ENCODE measurements at places on chromosomes 2 and 18.
A peak's percentile ranks its signal among the peaks of the same experiment; 100 is the strongest.

- DNase-seq = no peak
Observed at GRCh38 chr2:168901003-168901402, at the start of gene G6PC2. Gene G6PC2, plus strand, starts transcription at chr2:168901291. Its CDS starts 41 bp downstream, at chr2:168901332.

- no peak for DNase-seq
Observed at GRCh38 chr2:63225964-63226686, 175.5 kb downstream of the OTX1 start.

- no peak for DNase-seq
Observed at GRCh38 chr2:9808334-9809063, 34.8 kb upstream of the TAF1B start.

GRCh38 chr2:102839668-102840388 is 78.0 kb downstream of the TMEM182 start:
- no peak for DNase-seq

- DNase-seq = no peak
Observed at GRCh38 chr2:234588054-234588430, 91.2 kb upstream of the ARL4C start.

DNA sequence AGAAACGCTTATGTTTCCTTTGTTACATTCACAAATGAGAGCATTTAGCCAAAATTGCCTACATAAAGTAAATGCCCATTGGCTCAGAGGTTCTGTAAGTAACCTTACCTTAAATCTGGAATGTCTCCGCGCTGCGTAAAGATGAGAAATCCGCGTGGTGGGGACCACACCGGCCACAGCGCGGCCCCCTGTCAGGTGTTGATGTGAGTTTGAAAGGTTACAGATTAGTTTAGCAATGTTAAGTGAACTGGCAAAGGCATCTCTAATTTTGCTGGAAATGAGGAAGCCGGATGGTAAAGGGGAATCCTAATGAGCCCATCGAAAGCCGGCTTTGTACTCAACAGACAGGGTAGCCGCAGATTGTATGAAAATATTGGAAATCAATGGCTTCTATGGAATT is 11.8 kb downstream of the SALL3 start:
- DNase-seq = no peak

DNA sequence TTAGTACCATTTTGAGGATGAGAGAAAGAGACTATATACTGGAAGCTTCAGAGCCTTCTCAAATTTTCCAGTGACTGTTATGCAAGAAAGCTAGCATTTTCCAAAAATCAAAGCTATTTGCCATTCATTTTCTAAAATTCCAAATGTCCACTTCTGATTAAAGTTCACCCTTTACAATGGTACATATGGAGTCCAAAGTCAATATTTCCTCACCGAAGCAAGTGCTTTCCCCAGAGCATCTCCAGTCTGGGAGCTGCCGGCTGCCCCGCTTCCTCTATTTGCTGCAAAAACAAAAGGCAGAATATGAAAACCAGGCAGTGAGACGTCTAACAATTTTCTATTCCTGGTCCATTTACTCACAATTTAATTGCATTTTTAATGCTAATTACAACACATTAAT is 302.0 kb upstream of the CCDC68 start:
- DNase-seq = no peak

DNA sequence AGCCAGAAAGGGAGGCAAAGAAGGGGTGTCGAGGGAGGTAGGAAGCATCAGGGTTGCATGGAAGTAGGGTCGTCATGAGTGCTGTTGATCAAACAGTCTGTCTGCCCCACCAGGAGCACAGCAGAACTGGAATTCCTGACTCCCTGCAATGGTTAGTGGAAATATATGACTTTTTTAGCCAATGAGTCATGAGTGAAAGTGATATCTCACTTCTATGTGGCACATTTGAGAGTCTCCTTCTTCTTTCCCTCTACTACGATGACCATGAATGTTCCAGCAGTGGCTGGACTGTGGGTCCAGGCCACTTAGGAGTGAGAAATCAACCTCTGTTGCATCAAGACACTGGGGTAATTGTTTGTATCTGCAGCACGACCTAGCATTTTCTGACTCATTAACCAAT is 199.5 kb downstream of the TTC32 start:
- DNase-seq = no peak

- DNase-seq = no peak
Observed at GRCh38 chr18:37565977-37566478, 430 bp upstream of the CELF4 start.

GRCh38 chr2:216634370-216635148 is 1.3 kb downstream of the IGFBP2 start:
- DNase-seq = no peak

- no peak for DNase-seq
Observed at GRCh38 chr2:134919341-134920210, 954 bp downstream of the CCNT2 start.

DNA sequence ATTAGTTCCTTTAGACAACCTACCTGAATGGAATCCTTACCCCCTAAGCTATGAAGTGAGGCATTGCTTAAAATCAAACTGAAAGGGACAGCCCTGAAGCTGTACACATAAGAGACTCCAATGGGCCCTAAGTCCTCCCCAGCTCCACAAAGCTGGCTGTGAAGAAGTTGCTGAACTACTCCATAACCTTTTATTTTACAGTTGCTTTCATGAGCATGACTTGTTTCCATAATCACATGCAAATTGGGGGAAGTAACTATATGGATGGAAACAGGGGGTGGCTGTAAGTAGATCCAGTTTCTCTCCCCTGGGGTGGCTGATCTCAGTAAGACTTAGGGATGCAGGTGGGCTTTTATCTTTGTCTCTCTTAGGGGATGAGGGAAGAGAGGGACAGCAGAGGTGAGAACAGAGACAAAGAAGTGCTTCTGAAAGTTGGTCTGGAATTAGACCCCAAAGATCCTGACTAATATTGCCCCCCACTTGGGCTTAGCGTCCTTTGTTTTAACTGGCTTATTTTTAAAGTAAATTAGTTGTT is 5.5 kb downstream of the FZD5 start:
- no peak for DNase-seq

DNA sequence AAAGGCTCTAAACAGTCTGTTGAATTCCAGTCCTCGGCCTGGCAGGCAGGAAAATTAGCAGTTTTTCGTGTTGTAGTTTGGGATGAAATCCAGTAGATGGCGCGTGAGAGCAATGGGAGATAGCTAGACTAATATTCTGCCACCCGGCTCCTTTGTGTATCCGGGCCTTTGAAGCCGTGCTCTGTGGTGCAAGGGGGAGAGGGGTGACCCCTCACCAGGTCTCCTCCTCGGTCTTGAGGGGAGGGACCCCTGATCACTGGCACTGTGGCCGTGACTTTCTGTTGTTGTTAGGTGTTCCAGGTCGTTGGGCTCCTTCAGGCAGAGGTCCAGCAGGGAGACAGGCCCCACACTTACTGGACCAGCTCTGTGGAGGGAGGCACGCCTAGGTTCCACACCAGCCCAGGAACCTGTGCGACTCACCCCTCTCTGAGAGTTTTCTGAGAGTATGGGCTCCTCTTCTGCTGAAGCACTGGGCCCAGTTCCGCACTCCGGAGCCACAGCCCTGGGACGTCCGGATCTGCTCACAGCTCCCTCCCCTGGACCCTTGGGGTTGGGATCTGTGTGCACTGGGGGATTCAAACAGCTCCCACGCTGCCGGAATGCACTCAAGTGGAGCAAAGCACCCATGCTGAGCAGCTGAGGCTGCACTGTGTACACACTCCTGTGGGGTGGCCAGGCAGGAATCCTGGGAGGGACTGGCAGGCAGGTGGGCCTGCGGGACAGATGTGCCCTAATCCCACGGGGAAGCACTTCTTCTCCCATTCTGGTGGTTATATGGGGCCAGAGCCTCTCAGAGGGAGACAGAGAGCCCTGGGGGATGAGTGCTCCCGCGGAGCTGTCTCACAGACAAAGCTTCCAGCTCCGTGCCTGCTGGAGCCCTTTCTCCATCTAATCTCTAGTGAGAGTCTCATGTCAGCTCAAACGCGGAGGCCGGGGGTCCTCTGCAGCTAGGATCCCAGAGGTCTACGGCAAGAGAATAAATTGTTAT is 8.8 kb downstream of the GKN2 start:
- peak; percentile 12 for DNase-seq

- DNase-seq = no peak
Observed at GRCh38 chr18:35457140-35457704, 40.5 kb downstream of the INO80C start.

- DNase-seq = no peak
Observed at GRCh38 chr2:46929612-46930011, 14.0 kb upstream of the MCFD2 start.

- no peak for DNase-seq
Observed at GRCh38 chr2:191152482-191153240, 1.9 kb upstream of the STAT4 start.

- no peak for DNase-seq
Observed at GRCh38 chr2:216645636-216645950, 12.4 kb downstream of the IGFBP2 start.

- no peak for DNase-seq
Observed at GRCh38 chr2:208265371-208265800, 669 bp upstream of the PIKFYVE start.
